ENCODE measurements at places on chromosomes 16 and 17.

GRCh38 chr16:88002211-88002610, 51.0 kb downstream of the BANP start:
- no peak for DNase-seq

DNA sequence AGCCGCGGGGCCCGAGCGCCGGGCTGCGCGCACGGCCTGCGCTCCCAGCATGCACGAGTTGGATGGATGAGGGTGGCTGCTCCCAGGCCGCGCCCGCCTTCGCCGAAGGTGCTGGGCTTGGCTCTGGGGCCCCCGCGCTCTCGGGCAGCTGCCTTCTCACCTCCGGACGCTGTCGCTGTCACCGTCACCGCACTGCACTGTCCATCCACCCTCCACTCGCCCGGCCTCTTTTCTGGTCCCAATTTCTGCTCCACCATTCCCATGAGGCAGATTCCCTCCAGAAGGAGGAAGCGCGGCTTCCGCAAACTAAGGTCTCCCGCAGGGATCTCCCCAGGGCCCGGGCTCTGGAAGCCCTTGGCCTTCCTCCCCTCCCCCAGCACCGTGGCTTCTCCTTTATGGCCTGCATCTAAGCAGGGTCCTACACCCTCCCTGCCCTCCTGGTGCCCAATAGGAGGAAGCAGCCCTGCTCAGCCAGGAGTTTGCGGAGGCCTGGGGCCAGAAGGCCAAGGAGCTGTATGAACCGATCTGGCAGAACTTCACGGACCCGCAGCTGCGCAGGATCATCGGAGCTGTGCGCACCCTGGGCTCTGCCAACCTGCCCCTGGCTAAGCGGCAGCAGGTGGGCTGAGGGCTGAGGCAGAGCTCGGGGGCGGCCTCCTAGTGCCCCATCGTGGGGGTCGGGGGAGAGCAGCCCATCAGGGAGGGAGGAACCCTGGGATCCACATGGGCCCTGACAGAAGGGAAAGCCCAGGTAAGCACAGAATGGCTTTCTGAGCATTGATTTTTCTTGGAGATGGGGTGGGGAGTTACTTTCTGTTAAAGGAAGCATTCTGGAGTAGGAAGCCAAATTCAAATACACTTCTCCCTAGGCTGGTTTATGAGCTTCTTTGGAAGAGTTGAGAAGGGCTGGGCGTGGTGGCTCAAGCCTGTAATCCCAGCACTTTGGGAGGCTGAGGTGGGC, 899 bp downstream of the ACE start:
- no peak for DNase-seq

DNA sequence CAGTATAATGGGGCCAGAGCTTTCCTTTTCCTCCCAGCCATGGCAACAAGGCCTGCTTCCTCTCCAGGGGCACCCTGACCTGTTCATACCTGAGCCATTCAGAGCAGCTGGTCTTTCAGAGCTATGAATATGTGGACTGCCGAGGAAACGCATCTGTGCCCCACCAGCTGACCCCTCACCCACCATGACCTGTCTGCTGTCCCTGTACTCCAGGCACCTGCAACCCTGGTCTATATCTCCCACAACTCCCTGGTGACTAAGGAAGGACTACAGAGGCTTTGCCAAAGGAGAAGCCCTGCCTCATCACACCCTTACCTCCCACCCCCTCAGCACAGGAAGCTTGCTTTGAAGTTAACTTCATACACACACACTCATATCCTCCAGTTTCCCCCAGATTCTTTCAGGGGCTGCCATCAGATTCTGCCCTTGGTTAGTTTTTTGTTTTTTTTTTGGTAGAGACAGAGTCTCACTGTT, 6.0 kb downstream of the TMEM106A start:
- DNase-seq, result no peak

GRCh38 chr16:56269281-56269680, 78.0 kb downstream of the GNAO1 start:
- no peak for DNase-seq

- no peak for DNase-seq
Measured at GRCh38 chr16:88023786-88024185, 72.6 kb downstream of the BANP start.

GRCh38 chr17:2214929-2215615, 88.5 kb downstream of the SMG6 start:
- peak; percentile 62 for DNase-seq

GRCh38 chr17:46832945-46833839, 14.7 kb upstream of the WNT3 start:
- peak; percentile 53 for DNase-seq

DNA sequence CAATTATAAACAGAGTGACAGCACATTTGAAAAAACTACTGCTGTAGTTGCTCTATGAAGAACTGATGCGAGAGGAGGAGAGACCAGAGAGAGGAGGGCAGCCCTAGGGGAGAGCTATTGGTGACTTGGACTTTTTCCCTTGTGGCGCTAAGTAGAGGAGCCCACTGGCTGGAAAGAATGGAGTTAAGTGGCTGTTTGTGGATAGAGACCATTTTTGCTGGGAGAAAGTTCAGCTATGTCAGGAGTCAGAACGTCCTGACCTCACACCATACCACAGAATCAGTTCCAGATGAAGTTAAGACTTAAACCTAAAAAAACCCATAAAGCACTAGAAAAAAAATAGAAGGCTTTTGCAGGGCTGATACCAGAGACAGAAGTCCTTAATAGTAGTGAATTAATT, 2.0 kb downstream of the POLR2A start:
- DNase-seq, result no peak

GRCh38 chr16:23987443-23987842, 151.7 kb downstream of the PRKCB start:
- DNase-seq, result no peak

- DNase-seq, result no peak
Measured at GRCh38 chr17:77445760-77446532, 305.2 kb downstream of the SEC14L1 start.

- DNase-seq, result no peak
Measured at GRCh38 chr16:85861095-85861825, 37.7 kb upstream of the IRF8 start.

- no peak for DNase-seq
Measured at GRCh38 chr17:55281649-55282378, 17.1 kb downstream of the HLF start.

- no peak for DNase-seq
Measured at GRCh38 chr16:1097800-1098199, 1.8 kb upstream of the C1QTNF8 start.

- DNase-seq, result no peak
Measured at GRCh38 chr17:48693178-48693577, 29.1 kb downstream of the PRAC1 start.

- no peak for DNase-seq
Measured at GRCh38 chr17:43813386-43813785, 19.6 kb downstream of the MPP3 start.

DNA sequence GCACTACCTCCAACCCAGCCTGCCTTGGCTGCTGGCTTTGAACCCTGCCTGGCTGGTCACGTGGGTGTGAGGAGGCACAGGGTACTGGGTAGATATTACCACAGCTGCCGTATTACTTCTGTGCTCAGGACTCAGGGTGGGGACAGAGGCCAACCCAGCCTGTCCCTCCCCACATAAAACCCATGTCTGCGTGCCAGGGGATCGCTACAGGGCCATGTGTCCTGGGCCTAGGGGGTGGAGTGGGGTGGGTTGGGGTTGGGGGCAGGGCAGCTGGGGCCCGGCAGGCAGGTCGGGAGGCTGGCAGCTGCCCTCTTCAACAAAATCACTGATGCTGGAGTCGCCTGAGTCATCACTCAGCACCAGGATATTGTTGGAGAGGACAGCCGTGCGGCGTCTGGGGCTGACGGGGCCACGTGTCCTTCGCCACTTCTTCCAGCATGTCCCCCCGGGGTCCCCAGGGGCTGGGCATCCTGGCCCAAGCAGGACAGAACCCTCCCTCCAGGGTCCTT, 39.7 kb upstream of the PVALEF start:
- DNase-seq, result no peak

DNA sequence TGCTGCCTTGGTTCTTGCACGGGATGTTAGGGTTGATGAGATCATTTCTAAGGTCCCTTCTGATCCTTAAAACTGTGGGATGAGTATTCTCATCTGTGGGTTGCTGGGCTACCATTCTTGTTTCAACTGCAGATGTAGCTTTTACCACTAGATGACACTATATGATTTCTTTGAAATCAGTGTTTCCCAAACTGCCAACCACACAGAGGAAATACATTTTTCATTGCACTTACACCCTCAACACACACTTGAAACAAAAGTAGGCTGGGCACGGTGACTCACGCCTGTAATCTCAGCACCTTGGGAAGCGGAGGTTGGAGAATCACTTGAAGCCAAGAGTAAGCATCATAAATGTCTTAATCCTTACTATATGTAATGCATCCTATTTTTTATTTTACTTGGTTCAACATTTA, 15.3 kb downstream of the LCMT1 start:
- DNase-seq, result peak; percentile 83

DNA sequence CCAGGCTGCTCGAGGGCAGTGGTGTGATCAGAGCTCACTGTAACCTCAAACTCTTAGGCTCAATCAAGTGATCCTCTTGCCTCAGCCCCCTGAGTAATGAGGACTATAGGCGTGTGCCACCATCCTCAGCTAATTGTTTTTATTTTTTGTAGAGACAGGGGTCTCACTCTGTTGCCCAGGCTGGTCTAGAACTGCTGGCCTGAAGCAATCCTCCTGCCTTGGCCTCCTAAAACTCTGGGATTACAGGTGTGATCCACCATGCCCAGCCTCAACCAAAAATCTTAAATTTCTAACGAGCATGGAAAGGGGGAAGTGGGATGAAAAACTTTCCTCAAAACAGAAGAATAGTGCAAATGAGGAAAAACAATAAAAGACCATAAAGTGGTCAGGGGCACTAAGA, 92.8 kb downstream of the CDC27 start:
- no peak for DNase-seq

GRCh38 chr16:88379694-88380040, 3.1 kb upstream of the ZNF469 start:
- no peak for DNase-seq

- DNase-seq, result no peak
Measured at GRCh38 chr17:2383628-2384167, 17.2 kb downstream of the MNT start.

DNA sequence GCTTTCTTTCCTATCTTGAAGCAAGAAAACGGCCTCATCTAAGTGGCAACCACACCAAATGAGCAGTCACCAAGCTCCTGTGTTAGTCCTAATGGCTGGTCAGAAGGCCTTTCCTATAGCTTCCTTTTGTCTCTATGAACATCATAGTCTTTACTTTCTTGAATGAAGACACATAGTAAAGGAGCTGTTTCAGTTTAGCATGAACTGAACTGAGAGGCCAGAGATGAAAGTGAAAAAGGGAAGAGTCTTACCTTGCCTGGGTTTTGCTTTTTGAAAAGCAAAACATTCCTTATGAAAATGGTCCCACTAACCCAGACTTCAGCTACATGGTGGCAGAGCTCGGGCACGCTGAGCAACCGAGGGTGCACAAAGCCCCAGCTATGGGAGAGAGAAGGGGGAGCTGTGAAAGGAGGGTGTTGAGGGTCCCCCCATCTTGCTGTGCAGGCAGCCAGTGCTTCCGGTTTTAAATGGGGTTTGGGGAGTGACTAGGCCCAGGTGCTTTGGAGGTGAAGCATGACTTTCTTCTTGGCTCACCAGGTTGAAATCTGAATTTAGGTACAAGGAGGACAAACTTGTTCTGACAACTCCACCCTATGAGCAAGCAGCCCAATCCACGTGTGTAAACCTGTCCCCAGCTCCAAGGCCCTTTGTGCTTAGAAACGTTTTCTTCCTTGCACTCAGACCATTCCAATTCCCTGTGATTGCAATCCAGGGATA, 9.1 kb upstream of the PSMC3IP start:
- no peak for DNase-seq

DNA sequence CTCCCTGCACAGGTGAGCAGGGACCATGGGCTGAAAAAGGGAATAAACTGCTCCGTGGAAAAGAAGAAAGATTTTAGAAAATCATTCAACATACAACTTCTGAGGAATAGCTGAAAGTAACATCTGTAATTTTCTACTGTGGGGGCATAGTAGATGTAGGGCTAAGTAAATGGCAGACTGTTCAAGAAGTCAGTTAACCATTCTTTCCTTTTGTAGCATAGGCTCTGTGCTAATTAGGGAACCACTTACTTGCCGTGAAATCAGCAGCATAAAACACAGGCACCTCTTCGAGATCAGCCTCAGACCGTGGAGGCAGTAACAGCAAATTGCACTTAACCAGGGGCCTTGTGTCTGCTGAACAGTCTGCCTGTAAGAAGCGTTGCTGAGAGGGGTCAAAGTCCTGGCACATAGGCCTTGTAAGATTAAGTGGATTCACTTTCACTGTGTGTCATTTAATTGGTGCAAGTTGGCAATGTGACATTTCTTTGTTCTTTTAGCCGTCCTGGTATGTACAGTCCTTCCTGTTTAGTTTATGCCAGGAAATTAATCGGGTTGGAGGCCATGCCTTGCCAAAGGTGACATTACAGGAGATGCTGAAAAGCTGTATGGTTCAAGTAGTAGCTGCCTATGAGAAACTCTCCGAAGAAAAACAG, 10.4 kb downstream of the COG1 start:
- no peak for DNase-seq

DNA sequence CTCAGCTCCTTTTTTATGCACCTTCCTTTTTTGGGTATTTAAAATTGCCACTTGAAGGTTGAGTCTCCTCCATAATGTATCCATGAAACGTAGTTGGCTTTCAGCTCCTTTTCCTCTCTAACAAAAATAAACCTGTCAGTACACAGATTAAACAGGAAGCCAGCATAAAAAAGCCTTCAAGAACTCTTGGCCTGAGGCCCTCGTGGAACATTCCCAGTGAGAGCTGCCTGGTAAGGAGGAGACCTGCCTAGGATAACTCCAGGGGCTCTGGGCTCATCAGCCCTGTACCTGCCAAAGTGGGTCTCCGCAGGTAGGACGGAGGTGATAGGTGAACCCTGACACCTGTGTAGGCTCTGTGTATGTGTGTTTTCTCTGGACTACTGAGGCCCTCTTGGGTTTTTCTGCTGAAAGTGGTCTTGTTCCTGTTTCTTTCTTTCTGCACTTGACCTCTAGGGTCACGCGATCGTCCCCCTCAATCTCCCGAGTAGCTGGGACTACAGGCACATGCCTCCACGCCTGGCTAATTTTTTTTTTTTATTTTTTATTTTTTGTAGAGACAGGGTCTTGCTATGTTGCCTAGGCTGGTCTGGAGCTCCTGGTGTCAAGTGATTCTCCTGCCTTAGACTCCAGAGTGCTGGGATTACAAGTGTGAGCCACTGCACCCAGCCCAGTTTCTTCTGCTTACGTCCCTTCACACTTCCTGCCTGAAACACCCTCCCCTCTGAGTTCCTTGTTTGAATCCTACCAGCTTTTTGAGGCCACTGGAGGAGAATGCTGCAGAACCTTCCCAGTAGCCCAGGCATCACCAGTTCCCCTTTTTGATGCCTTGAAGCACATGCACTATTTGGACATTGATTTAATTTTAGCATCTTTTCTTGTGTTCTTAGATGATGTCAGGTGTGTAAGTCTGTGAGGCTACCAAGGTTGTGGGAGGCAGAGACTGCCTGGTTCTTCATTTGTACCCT, 9.8 kb downstream of the PGS1 start:
- no peak for DNase-seq

Measured in HCEC 1CT (cell line).